ENCODE measurements at places on chromosomes 12 and 14. TPM values are rescaled to one million over a fixed set of nuclear protein-coding genes. Genes with fewer than 3 reads are reported as not detected.
A peak's percentile ranks its signal among the peaks of the same experiment; 100 is the strongest.

GRCh38 chr14:93496856-93497741 lies 66.4 kb downstream of the UNC79 start:
- no peak for DNase-seq

GRCh38 chr12:90086281-90086680 lies 377.6 kb upstream of the ATP2B1 start:
- no peak for DNase-seq

DNA sequence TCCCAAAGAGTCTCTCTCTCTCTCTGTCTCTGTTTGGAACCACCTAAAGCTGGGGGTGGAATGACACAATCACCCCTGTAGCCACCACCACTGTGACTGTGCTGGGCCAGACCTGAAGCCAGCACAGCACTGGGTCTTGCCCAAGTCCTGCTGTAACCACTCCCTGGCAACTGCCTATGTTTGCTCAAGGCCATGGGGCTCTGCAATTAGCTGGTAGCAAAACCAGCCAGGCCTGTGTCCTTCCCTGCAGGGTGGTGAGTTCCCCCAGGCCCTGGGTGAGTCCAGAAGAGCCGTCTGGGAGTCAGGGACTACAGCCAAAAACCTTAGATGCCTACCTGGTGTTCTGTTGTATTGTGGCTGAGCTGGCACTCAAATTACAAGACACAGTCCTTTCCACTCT lies 50.8 kb downstream of the DGLUCY start:
- no peak for DNase-seq

GRCh38 chr12:75698052-75698451 lies 186.6 kb upstream of the KRR1 start:
- peak; percentile 34 for DNase-seq

- DNase-seq, result peak; percentile 89
Measured at GRCh38 chr12:124636138-124636978, 68.9 kb upstream of the NCOR2 start.

GRCh38 chr12:65825507-65826352 lies 1.4 kb downstream of the HMGA2 start:
- peak; percentile 70 for DNase-seq

- DNase-seq, result no peak
Measured at GRCh38 chr14:89690139-89690538, 264.4 kb downstream of the EFCAB11 start.

GRCh38 chr12:1424674-1425395 lies 169.5 kb downstream of the FBXL14 start:
- no peak for DNase-seq

GRCh38 chr12:19369691-19370148 lies 69.6 kb upstream of the AEBP2 start:
- peak; percentile 72 for DNase-seq

DNA sequence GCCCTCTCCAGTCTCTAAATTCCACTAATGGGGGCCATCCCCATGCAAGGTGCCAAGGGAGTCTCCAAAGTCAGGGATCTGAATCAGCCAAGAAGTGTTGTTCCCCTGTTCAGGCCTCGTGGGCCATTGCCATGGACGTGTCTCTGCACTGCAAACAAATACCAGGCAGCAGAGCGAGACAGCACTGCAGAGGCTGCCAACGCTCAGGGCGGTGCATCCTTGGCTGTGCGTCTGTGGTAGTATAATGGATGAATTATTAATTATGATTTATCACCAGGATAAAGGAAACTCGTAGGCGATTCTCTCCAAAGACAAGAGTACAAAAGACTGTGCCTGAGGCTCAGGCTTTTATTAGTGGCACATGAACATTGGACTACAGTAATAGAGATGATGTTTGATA lies 122.3 kb upstream of the NTF3 start:
- no peak for DNase-seq

- no peak for DNase-seq
Measured at GRCh38 chr14:91264151-91265150, 19.9 kb upstream of the GPR68 start.

- DNase-seq, result no peak
Measured at GRCh38 chr14:56829151-56829550, 18.9 kb upstream of the OTX2 start.

- peak; percentile 59 for DNase-seq
Measured at GRCh38 chr14:105197211-105197641, 16.1 kb upstream of the NUDT14 start.

- peak; percentile 18 for DNase-seq
Measured at GRCh38 chr12:68036642-68037041, 47.4 kb downstream of the IFNG-AS1 start.

Gene RTL1
- not detected for total RNA-seq

Gene PLEK2
- not detected for total RNA-seq

Gene DDHD1
- 13.4 TPM for total RNA-seq

Gene AEBP2
- total RNA-seq, result 18.8 TPM

Gene RIN3
- 0.83 TPM for total RNA-seq

Gene TMEM229B
- total RNA-seq, result 1.4 TPM

Measured in myocyte (in vitro differentiated cells).